LoVo (cell line): ENCODE measurements at places on chromosomes 7 and 10.

DNA sequence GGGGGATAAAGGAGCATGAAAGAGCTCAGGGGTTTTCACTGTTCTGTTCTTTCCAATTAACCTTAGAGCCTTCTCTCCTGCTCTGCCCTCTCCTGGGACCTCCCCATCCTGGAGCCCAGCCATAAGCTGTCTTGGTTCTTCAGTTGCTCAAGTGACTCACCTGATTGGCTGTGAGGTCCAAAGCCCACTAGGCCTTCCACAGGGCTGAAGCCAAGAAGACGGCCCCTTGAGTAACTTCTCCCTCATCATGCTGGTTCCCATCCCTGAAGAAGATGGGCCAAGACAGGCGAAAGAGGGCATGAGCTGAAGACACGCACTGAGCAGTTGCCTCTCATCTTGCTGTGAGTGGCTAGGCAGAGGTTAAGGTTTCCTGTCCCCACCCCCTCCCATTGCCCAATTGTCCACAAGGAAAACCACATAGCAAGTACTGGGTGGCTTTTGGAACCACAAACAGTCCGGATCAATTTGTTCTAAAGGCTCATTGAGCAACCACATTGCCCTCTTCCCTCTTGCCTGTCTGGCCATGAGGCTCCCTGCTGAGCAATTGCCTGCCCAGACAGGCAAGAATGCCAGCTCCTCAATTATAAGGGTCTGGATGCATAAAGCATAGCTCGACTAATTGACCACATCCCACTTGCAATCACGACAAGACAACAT, 43.9 kb upstream of the GPAM start:
- no peak for DNase-seq

GRCh38 chr7:91293136-91293535, 28.9 kb downstream of the FZD1 start:
- DNase-seq, result no peak

- DNase-seq, result no peak
Measured at GRCh38 chr7:108015740-108016139, 12.8 kb upstream of the LAMB1 start.

GRCh38 chr7:30776971-30777370, 5.8 kb downstream of the MINDY4 start:
- DNase-seq, result no peak

- peak; percentile 65 for DNase-seq
Measured at GRCh38 chr7:111763221-111763801, 201.0 kb upstream of the IMMP2L start.

DNA sequence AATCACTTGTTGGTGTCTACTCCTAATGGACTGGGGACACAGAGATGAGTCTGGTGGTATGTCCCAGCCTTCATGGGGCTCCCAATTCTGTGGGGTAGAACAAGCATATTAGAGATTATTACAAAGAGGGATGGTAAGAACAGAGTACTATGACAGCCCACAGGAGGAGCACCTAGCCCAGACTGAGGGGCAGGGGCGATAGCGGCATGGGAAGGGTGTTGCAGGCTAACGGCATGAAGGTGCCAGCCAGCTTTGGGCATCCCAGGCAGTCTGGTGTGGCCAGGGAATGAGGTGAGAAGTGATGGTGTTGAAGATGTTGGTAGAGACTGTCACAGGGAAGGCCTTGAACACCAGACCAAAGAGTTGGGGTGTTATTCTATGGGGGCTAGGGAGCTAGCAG, 280.0 kb downstream of the RPS24 start:
- no peak for DNase-seq

DNA sequence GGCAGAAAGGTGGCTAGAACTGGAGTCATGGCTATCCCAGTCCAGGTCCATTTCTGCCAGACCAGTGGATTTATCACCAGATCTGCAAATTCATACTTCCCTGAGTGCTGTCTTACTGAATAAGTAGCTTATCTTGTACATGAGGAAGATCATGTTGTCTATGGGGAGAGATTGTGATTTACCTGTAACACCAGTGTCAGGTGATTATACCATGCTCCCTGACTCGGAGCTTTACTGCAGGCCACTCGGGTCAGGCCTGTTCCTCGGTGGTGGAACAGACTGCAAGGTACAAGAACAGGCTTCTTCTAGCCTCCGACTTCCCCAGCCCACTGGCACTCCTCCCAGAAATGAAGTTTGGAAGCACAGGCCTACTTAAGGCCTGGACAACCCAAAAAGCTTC, 42.6 kb upstream of the DLG5 start:
- no peak for DNase-seq
